ENCODE measurements at places on chromosomes 7 and 10. TPM values are rescaled to one million over a fixed set of nuclear protein-coding genes. Genes with fewer than 3 reads are reported as not detected.
A peak's percentile ranks its signal among the peaks of the same experiment; 100 is the strongest.

Gene SERPINE1
- 0.29 TPM for total RNA-seq

Gene SPDYE5
- total RNA-seq, result not detected

Gene MYOF
- total RNA-seq, result 6.6 TPM

Gene TAS2R4
- total RNA-seq, result 0.82 TPM

GRCh38 chr10:112126901-112127300, 56.7 kb downstream of the GPAM start:
- H3K36me3 ChIP-seq, result no peaks in the 10 kb centered on the region
- no peak for DNase-seq
- H3K4me3 ChIP-seq, result no peak overlapping the region
- no peaks in the 10 kb centered on the region for H3K4me1 ChIP-seq

DNA sequence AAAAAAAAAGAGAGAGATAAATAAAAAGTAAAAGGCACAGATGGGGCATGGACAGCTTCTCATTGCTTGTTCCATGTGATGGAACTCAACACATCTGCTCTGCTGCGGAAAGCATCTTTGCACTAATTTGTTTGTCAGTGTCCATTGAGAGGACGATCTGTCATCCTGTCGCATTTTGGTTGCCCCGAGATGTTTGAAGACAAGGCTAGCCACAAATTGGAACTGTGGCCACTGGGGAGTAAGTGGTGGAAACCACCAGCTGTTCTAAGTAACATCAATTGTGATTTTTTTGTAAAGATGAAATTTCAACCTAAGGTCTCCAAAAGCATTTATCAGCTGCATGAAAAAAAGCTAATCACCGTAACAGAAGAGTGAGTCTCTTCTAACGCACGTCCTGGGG, 312.7 kb downstream of the ADARB2 start:
- DNase-seq, result no peak
- peaks cover 18% of the 10 kb centered on the region for H3K27me3 ChIP-seq
- H3K4me1 ChIP-seq, result peaks cover 6% of the 10 kb centered on the region
- H3K4me3 ChIP-seq, result no peak overlapping the region
- no peak overlapping the region for H3K27ac ChIP-seq
- H3K36me3 ChIP-seq, result no peaks in the 10 kb centered on the region

DNA sequence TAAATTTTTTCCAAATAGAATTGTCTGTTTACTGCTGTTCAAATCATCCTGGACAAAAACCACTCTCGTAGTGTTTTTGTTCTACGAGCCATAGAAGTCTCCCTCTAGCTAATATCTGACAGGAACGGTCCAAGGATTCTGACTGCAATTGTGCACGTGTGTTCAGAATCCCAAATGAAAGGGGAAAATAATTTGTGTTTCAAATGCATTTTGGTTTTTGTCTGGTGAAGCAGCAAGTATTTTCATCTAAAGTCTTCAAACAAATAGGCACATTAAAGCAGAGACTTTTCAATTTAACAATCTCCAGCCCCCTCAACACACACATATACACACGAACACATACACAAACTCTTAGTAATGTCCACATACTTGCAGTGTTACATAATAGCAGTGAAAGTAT, 475 bp downstream of the NEUROD6 start:
- peaks cover 15% of the 10 kb centered on the region for H3K27me3 ChIP-seq
- H3K27ac ChIP-seq, result no peak overlapping the region
- H3K4me3 ChIP-seq, result no peak overlapping the region
- DNase-seq, result no peak
- H3K4me1 ChIP-seq, result no peaks in the 10 kb centered on the region

DNA sequence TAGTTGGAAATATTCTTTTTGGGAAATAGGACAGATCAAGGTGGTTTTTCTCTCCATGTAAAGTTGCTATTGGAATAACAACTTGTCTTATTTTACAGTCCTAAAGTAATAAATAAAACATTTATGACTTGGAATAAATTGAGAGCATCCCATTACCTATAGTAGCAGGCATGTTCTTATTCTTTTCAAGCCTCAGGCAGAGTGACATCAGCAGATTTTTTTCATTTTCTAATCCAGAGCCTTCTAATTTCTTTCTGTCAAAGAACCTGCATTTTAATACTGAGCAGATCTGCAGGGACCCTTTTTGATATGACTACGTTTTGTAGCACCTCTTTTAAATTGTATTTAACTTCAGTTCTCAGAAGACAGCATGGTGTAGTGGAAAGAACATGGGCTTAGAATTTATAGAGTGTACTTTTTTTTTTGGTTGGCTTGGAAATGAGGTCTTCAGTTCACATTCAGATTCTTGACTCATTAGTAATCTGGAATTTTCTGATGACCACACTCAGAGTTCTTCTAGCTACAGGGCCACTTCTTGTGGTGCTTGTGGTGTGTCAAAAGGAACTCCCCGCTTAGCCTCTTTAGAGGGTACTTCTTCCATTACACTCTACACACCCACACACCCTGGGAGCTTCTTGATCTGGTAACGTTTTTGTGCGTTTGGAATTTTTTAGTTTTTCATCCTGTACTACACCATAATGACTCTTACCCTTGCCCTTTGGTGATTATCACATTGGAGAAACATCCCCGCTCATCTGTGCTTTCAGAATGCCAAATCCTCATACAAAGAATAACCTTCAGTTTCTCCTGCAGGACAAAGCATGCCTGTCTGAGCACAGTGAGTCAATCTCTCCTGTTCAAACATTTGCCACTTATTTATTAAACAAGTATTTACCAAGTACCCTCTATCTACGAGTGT, 34.6 kb downstream of the AGK start:
- H3K36me3 ChIP-seq, result peaks cover 60% of the 10 kb centered on the region
- H3K4me3 ChIP-seq, result no peak overlapping the region
- peak overlapping the region; percentile 13 for H3K27ac ChIP-seq
- H3K27me3 ChIP-seq, result no peaks in the 10 kb centered on the region
- peak; percentile 45 for DNase-seq

DNA sequence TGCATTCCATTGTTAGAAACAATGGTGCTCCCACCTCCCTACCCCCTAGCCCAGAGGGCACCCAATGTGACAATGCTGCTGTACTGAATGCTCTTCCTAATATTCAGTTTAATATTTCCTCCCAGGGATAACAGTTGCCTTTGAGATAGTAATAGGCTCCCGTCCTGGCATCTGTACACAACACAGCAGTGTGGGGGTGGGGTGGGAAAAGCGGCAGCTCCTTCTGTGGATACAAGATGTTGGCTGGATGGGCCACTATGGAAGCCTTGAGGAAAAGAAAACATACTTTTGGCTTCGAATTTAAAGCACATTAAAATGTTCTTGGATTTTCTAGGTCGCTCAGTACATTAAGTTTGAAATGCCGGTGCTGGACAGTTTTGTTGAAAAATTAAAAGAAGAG, 9.2 kb upstream of the ZNF22 start:
- no peak overlapping the region for H3K27ac ChIP-seq
- H3K4me1 ChIP-seq, result peaks cover 22% of the 10 kb centered on the region
- H3K4me3 ChIP-seq, result no peak overlapping the region

DNA sequence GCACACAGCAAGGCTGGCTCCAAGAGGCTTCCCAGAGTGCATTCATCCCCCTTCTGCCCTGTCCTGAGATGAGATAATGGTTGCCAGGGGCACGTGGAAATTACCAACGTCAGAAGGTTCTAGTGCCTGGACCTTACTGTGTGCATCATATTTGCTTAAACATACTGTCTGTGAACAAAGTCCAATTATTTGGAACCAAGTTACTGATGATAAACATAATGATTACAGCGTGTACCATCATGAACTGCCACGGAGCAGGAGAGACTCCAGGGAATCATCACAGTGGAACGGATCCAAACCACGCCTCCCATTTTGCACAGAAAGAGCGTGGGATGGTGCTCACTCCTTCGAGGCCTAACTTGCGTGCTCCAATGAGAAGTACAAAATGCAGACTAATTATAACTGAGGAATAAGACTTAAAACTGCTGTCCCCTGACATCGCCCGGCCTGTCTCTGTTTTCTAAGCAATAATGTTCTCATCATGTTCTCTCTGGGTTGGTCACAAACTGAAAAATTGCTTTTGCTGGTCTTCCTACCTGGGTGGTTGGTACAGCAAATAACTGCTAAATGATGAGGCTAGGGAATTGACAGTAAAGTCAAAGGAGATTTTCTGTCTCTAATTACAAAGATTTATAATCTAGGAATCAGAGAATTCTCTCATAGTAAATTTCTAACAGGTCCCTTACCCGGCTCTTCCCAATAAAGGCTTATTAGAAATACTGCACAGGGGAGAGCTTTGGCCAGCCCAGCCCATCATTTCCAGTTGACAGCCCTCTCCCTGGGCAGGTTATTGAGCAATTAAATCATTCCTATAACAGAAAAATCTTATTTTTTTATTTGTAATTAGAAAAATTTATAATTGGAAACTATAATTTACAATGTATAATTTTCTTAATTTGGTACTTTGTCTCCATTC, 182.2 kb downstream of the CAMK1D start:
- H3K4me3 ChIP-seq, result no peak overlapping the region
- no peak for DNase-seq
- H3K27ac ChIP-seq, result no peak overlapping the region
- peaks cover 9% of the 10 kb centered on the region for H3K4me1 ChIP-seq
- no peaks in the 10 kb centered on the region for H3K27me3 ChIP-seq
- H3K36me3 ChIP-seq, result no peaks in the 10 kb centered on the region

DNA sequence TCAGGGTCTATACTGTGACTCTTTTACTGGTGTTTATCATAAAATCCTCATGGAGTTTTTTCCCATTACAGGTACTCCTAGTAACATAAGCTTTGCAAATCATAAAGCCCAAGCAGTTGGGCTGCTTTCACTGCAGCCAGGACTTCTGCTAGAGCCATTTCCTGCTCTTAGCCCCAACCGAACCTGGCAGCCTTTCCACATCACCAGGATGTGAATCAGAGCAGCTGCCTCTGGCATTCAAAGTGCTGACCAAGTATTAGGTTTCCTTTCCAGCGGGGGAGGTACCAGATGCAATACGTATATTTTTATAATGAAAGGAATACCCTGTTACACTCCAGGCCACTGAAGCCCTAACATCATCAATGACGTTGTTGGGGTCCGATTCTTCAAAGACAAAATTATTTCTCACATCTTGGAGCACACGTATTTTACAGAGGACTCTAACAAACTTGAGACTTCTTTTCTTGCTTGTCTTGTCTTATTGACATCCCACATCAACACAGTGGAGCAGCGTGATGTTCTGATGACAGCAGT, 3.6 kb upstream of the HTR5A start:
- peaks cover 24% of the 10 kb centered on the region for H3K27me3 ChIP-seq
- H3K4me3 ChIP-seq, result no peak overlapping the region
- H3K36me3 ChIP-seq, result no peaks in the 10 kb centered on the region
- H3K27ac ChIP-seq, result no peak overlapping the region
- no peak for DNase-seq
- no peaks in the 10 kb centered on the region for H3K4me1 ChIP-seq

DNA sequence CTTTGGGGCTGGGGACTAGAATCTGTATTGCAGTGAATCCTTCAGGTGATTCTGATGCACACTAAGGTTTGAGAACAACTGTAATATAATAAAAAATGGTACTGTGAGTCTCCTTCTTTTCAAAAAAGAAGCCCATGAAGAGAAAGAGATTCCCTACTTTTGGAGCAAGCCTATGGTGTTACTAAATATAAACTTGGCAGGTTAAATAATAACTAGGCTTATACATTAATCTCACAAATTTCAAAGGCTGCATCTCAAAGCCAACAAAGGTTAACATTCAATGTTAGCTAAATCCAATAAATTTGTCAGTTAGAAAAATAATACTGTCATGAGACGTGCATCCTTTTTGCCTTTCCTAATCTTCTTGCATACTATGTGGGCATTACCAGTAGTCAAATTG, 159.7 kb upstream of the LAMB4 start:
- no peaks in the 10 kb centered on the region for H3K4me1 ChIP-seq
- peaks cover 14% of the 10 kb centered on the region for H3K27me3 ChIP-seq

- H3K27ac ChIP-seq, result no peak overlapping the region
- no peaks in the 10 kb centered on the region for H3K27me3 ChIP-seq
- H3K4me1 ChIP-seq, result no peaks in the 10 kb centered on the region
Observed at GRCh38 chr10:77983384-77984341, 45.7 kb downstream of the POLR3A start.

DNA sequence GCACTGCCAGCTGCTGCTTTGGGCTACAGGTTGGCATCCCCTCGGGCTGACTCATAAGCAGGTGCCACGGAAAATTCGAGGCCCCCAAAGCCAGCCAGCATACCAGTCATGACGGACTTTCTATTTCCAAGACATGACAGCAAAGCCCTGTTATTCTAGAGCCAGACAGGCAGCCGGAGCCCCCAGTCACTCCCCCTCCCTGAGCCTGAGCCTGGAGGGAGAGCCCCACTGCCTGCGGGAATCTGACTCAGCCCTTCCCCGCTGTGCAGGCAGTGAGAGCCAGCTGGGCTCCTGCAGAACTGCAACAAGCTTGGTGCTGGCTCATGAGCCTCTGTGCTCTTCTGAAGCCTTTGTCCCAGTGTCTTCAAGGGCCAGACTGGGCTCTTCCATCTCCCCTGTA, 15.8 kb downstream of the BTBD16 start:
- H3K36me3 ChIP-seq, result no peaks in the 10 kb centered on the region
- H3K4me1 ChIP-seq, result peaks cover 4% of the 10 kb centered on the region
- peaks cover 25% of the 10 kb centered on the region for H3K27me3 ChIP-seq
- DNase-seq, result no peak

- no peaks in the 10 kb centered on the region for H3K27me3 ChIP-seq
- H3K4me1 ChIP-seq, result peaks cover 23% of the 10 kb centered on the region
- H3K27ac ChIP-seq, result no peak overlapping the region
- no peak for DNase-seq
- no peaks in the 10 kb centered on the region for H3K36me3 ChIP-seq
Observed at GRCh38 chr7:1948301-1948796, 278.3 kb downstream of the ELFN1 start.

GRCh38 chr10:69179089-69179742, 818 bp upstream of the SUPV3L1 start:
- H3K4me3 ChIP-seq, result peak overlapping the region; percentile 88
- H3K4me1 ChIP-seq, result peaks cover 43% of the 10 kb centered on the region
- no peaks in the 10 kb centered on the region for H3K27me3 ChIP-seq
- peaks cover 4% of the 10 kb centered on the region for H3K36me3 ChIP-seq

GRCh38 chr7:2487586-2488271, 11.5 kb upstream of the GRIFIN start:
- DNase-seq, result no peak
- peaks cover 6% of the 10 kb centered on the region for H3K27me3 ChIP-seq
- no peak overlapping the region for H3K4me3 ChIP-seq
- H3K4me1 ChIP-seq, result no peaks in the 10 kb centered on the region

Data from activated CD8-positive, alpha-beta memory T cell treated with anti-CD3 and anti-CD28 coated beads, Interleukin-2, amount 10 ng/mL, durations not matched to agents 7 days and 5 days (primary cell).